Ascending aorta (tissue), 2 donors: ENCODE measurements at places on chromosomes 2 and 18. TPM values are rescaled to one million over a fixed set of nuclear protein-coding genes. Genes with fewer than 3 reads are reported as not detected.

The REEP1 gene
- 6.4 TPM for total RNA-seq

The SERPINB10 gene
- total RNA-seq, result not detected

The TMEM198 gene
- 6.0 TPM for total RNA-seq

The HYCC2 gene
- 2.1 TPM for total RNA-seq

The ASPRV1 gene
- total RNA-seq, result 4.3 TPM

The METTL4 gene
- total RNA-seq, result not detected

The REG1B gene
- not detected for total RNA-seq

The ASB18 gene
- not detected for total RNA-seq

The DLX2 gene
- not detected for total RNA-seq

The NPPC gene
- total RNA-seq, result not detected

The CNTNAP5 gene
- not detected for total RNA-seq

The FSHR gene
- total RNA-seq, result not detected

The CYB5A gene
- 58.1 TPM for total RNA-seq

GRCh38 chr2:1882471-1882870, 138.2 kb upstream of the PXDN start:
- no peak for DNase-seq
- H3K27ac ChIP-seq, result no peak overlapping the region
- no peaks in the 10 kb centered on the region for H3K4me1 ChIP-seq
- H3K36me3 ChIP-seq, result no peaks in the 10 kb centered on the region
- no peak overlapping the region for H3K4me3 ChIP-seq

- H3K4me3 ChIP-seq, result no peak overlapping the region
- H3K36me3 ChIP-seq, result no peaks in the 10 kb centered on the region
- no peak overlapping the region for H3K27ac ChIP-seq
- DNase-seq, result no peak
These were observed 32.2 kb downstream of the QPCT start for GRCh38 chr2:37376421-37377186.

DNA sequence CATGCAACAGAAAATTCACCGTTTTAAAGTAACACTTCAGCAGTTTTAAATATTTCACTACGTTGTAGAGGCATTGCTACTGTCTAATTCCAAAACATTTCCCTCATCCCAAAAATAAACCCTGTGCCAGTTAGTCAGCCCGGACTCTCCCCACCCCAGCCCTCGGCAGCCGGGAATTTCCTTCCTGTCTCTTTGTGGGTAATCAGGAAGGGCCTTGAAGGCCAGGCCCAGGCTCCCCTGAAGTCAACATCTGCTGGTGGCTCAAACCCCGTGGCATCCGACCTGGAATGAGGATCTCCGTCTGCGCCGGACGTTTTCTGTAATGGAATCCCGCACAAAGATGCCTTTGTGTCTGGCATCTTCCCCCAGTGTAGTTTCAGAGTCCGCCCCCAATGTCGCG, 219.6 kb downstream of the SNTG2 start:
- DNase-seq, result no peak
- H3K36me3 ChIP-seq, result no peaks in the 10 kb centered on the region
- no peak overlapping the region for H3K4me3 ChIP-seq
- H3K4me1 ChIP-seq, result no peaks in the 10 kb centered on the region
- no peaks in the 10 kb centered on the region for H3K27me3 ChIP-seq

GRCh38 chr2:234954551-234954992, 2.8 kb downstream of the SH3BP4 start:
- H3K36me3 ChIP-seq, result no peaks in the 10 kb centered on the region
- DNase-seq, result no peak
- peaks cover 3% of the 10 kb centered on the region for H3K4me1 ChIP-seq
- no peak overlapping the region for H3K4me3 ChIP-seq
- no peak overlapping the region for H3K27ac ChIP-seq
- no peaks in the 10 kb centered on the region for H3K27me3 ChIP-seq

DNA sequence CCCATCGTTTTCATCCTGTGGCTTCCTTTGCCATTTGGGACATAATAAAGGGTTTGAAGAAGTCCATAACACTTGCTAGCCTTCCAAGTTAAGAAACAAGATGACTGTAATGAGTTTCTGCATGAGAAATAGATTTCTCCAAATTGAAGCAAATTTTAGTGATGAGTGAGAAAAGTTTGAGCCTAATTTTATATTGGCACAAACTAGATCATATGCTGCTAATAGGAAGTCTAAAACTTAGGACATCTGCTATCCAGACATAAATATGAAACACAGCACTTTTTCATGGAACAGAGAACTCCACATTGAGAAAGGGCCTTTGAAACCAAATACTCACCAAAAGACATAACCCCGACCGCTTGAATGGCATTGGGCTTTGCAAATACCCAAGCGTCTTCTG, 39.8 kb downstream of the SLC38A11 start:
- H3K4me3 ChIP-seq, result no peak overlapping the region
- no peaks in the 10 kb centered on the region for H3K36me3 ChIP-seq
- DNase-seq, result no peak
- no peaks in the 10 kb centered on the region for H3K27me3 ChIP-seq
- peaks cover 4% of the 10 kb centered on the region for H3K4me1 ChIP-seq

GRCh38 chr2:160228141-160228917, 28.3 kb upstream of the ITGB6 start:
- H3K4me1 ChIP-seq, result peaks cover 3% of the 10 kb centered on the region
- DNase-seq, result no peak
- no peaks in the 10 kb centered on the region for H3K36me3 ChIP-seq
- peak overlapping the region; percentile 32 for H3K27ac ChIP-seq
- no peak overlapping the region for H3K4me3 ChIP-seq

DNA sequence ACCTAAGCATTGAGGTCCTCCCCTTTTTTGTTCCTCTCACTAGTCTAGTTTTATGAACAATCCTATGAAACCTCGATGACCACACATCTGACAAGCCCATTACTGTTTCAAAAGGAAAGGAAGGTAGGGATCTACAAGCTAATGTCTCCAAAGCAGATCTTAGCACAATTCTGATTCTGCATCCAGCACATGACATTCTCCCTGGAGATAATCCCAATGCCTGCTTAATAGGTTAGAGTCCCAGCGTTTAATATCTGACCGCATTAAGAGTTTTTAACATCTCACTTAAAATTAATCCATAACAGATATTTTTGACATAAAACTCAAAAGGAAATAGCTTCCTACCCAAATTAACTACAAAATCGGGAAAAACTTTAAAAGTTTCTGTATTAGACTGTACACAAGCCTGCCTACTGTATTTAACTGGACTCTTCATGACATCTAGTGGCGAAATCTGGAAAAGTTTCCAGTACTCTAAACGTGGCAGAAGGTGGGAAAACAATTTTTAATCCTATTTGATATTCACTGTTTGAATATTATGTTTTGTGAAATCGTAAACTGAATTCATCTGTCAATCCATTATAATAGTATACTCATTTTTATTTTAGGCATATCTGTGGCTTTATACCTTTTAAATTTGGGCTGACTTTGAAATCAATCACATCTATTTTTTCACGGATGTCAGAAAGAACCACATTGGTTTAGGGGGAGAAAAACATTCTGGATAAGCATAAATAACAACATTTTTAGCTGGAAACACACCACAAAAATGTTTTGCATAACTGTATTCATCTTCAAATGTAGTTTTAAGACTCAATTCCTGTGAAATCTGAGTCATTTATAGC, 62.4 kb downstream of the TXNL1 start:
- H3K36me3 ChIP-seq, result no peaks in the 10 kb centered on the region
- DNase-seq, result no peak
- no peak overlapping the region for H3K4me3 ChIP-seq
- no peaks in the 10 kb centered on the region for H3K27me3 ChIP-seq
- no peaks in the 10 kb centered on the region for H3K4me1 ChIP-seq

DNA sequence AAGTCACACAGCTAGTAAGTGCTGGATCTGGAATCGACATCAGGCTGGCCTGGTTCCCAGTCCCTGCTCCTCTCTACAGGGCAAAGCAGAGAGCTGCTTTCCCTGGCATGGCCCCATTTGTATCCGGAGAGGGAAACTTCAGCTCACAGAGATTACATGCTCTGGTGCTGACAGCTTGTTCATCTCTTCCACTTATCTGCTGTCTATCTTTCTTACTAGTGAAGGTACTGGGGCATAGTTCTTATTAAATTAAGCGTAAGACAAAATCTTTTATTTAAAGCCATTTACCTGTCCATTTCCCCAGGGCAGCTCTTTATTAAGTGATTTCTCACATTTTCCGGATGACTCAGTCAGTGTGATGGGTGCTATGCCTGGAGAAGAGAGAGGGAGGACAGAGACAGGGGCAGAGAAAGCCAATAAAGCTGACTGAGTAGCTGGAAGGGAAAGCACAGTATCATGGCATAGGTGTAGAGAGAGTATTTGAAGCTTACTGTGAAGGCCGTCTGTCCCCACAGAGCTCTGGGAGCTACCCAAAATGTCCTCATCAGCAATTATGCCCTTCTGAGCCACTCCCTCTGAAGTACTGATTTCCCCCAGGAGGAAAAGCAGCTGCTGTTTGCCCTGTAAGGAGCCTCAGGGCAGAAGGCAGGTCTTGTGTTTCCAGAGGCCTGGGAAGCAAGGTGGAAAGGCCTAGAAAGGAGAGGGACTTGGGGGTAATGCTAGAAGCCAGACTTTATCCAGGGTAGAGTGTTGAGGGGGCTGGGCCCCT, 44.1 kb upstream of the EPAS1 start:
- H3K4me3 ChIP-seq, result no peak overlapping the region
- no peaks in the 10 kb centered on the region for H3K4me1 ChIP-seq
- H3K27ac ChIP-seq, result no peak overlapping the region
- H3K36me3 ChIP-seq, result no peaks in the 10 kb centered on the region

DNA sequence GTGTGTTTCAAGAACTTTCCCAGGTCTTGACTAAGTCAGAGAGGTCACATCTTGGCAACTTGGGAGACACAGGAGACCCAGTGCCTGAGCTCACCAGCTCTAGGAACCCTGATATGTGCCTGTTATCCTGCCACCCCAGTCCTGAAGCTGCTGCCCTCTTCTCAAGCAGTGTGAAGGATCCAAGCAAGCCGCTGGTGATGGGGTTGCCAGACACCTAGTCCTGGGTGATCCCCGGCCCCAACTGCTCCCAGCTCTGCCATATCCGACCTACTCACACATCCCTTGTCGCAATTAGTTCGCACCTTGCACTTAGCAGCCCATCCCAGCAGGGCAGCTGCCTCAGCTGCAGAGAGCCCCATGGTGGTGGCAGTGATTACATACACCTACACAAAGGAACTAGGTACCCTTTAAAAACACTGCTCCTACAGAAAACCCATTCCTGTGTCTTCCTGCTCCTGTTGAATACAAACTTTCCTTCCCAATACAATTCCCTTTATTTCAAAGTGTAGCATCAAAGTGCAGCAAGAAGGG, 247.2 kb upstream of the RAB12 start:
- no peak overlapping the region for H3K4me3 ChIP-seq
- H3K27ac ChIP-seq, result no peak overlapping the region
- H3K27me3 ChIP-seq, result no peaks in the 10 kb centered on the region
- no peaks in the 10 kb centered on the region for H3K36me3 ChIP-seq
- DNase-seq, result no peak

- no peak overlapping the region for H3K4me3 ChIP-seq
- no peak for DNase-seq
- no peaks in the 10 kb centered on the region for H3K36me3 ChIP-seq
- no peak overlapping the region for H3K27ac ChIP-seq
These were observed 12.2 kb downstream of the EML6 start for GRCh38 chr2:54735636-54736035.

- peak; percentile 81 for DNase-seq
- peak overlapping the region; percentile 98 for H3K27ac ChIP-seq
- peaks cover 3% of the 10 kb centered on the region for H3K36me3 ChIP-seq
- peak overlapping the region; percentile 97 for H3K4me3 ChIP-seq
- no peaks in the 10 kb centered on the region for H3K27me3 ChIP-seq
- peaks cover 6% of the 10 kb centered on the region for H3K4me1 ChIP-seq
These were observed 739 bp downstream of the PKDCC start for GRCh38 chr2:42048299-42049220.

- H3K4me1 ChIP-seq, result no peaks in the 10 kb centered on the region
- H3K4me3 ChIP-seq, result no peak overlapping the region
- no peaks in the 10 kb centered on the region for H3K27me3 ChIP-seq
These were observed 48.5 kb downstream of the DSEL start for GRCh38 chr18:67468038-67468437.

DNA sequence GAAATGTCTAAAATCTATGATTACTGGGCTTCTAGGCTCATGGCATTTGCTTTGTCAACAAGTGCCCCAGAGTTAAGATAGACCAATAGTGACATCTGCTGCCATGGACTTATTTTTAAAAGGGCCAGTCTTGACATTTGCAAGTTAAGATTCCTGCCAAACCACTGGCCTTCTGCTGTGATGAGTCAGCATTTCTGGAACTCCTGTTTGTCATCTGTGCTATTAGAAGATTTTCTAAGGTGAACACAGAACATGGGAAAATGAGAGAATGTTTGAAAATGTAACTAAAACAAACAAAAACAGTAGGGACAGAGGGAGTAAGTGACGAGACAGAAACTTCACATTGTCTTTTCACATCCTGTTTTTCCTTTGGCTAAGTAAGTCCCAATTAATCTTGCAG, 93.7 kb upstream of the WDR75 start:
- H3K36me3 ChIP-seq, result no peaks in the 10 kb centered on the region
- H3K4me3 ChIP-seq, result no peak overlapping the region
- no peaks in the 10 kb centered on the region for H3K27me3 ChIP-seq
- peaks cover 3% of the 10 kb centered on the region for H3K4me1 ChIP-seq
